RWPE2 (cell line): ENCODE measurements at places on chromosomes 1 and 21.

DNA sequence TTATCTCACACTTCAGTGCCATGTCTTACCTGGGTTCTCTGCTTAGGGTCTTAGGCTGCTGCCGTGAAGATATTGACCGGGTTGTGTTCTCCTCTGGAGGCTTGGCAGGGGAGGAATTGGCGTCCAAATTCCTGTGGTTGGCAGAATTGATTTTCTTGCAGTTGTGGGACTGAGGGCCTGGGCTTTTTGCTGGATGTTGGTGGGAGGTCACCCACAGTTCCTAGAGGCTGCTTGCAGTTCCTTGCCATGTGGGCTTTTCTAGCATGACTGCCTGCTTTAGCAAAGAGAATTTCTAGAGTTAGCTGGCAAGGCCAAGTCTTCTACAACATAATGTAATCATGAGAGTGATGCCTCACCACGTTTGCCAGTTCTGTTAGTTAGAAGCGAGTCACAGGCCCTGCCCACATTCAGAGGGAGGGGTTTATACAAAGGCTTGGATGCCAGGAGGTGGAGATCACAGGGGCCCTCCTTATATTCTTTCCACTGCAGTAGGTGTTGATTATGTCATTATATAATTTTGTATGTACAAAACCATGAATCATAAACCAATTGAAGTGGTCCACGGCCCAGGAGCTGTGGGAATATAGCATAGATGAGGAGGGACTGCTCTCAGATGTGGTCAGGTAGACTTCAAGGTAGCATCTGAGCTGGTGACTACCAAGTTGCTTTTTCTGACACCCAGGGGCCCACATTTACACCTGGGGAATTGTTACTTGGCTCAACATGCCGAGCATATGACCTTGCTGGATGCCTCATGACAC lies 6.6 kb downstream of the UBL4B start:
- DNase-seq, result no peak

DNA sequence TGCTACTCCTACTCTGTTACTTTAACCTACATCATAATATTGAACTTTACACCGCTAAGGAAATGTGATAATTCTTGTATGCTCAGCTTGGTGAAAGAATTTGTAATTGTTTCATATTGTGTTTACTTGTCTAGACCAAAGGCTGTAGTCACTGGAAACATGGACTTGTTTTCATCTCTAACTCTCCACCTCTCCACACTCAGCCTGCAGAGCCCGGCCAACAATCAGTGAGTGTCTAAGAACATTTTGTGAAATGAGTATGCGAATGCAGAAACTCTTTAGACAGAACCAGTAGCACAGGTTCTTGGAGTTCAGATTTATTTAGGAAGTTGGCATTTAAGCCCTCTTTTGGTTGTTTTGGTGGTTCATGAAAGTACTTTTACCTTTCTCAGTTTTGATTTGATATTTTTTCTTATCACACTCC lies 3.2 kb upstream of the RWDD3 start:
- DNase-seq, result no peak

DNA sequence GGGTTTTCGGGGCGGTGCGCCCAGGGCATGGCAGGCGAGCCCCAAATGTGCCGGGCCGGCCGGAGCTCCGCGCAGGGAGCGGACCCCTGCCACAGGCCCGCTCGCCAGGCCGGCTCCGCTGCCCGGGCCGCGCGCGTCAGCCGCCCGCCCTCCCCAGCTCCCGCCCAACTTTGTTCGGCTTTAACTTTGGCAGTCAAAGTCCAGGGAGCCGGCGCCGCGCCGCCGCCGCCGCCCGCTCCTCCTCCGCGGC lies 488 bp downstream of the SLC35D1 start:
- DNase-seq, result peak; percentile 29

DNA sequence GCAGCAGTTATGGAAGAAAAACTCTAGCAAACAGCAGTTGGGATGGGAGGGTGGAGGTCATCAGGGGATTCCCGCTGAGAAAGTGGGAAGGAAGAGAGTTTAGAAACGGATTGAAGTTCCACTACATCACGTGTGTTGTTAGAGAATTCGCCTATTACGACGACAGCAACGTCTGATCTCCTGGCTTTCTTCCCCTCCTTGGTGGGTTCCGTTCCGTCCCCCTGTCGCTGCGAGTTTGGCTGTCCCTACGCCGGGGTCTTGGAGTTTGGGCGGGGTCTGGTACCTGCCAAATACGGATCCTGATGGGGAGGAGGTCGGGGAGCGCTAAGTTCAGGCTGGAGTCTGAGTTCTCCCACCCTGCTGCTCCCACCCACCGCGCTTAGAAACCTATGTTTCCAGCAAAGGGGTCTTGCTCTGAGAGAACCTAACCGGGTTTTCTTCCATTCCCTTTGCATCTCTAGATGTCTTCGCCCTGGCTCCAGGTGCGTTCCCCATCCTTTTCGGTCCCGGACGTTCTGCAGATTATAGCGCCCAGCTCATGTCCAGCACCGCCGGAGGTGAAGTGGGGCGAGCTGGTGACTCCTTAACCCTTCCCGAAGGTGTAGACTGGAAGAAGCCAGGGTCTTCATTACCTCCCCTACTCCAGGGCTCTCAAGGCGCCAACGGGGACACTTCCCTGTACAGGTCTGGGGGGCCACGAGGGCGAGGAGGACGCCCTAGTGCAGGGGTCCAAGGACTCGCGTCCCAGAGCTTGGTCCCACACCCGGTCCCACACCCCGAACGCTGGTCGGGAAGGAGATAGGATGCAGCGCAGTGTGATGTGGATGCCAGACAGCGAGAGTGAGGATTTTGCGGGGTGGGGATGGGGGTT lies 641 bp upstream of the KCNK2 start:
- no peak for DNase-seq

DNA sequence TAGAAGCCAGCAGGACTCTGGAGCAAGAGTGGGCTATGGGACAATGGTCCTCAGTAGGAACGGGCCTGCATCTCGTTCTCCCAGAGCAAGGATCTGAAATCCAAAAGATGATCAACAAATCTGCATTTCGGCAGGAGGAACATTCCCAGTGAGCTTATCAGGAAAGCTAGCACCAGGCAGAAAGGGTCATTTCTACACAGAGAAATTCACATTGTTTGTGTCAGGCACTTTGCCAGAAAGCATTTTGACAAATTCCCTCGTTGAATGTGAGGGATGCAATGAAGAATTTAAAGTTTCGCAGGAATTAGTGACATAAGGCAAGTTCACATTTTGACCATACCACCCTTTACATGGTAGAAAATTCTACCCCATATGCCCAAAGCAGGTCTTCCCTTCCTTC lies 31.6 kb upstream of the ETS2 start:
- no peak for DNase-seq

GRCh38 chr1:65067491-65068201 lies 80.4 kb upstream of the AK4 start:
- no peak for DNase-seq

- no peak for DNase-seq
These were observed 187.1 kb downstream of the GREM2 start for GRCh38 chr1:240424740-240425464.

DNA sequence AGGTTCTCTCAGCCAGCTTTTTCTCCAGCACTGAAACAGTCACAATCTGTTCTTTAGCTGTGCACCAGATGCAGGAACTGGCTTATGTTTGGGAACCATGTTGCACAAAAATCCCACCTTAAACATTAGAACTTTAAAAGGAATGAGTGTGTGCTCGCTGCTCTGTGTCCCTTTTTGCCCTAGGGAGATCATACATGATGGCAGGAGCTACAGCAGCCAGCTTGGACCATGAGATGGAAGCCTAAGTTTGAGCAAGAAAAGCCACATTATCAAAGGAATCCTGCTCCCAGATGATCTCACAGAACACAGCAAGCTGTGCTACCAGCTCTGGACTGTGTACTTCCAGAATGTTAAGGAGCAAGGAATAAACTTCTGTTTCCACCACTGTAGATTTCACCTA lies 3.5 kb downstream of the ZBTB17 start:
- DNase-seq, result no peak

DNA sequence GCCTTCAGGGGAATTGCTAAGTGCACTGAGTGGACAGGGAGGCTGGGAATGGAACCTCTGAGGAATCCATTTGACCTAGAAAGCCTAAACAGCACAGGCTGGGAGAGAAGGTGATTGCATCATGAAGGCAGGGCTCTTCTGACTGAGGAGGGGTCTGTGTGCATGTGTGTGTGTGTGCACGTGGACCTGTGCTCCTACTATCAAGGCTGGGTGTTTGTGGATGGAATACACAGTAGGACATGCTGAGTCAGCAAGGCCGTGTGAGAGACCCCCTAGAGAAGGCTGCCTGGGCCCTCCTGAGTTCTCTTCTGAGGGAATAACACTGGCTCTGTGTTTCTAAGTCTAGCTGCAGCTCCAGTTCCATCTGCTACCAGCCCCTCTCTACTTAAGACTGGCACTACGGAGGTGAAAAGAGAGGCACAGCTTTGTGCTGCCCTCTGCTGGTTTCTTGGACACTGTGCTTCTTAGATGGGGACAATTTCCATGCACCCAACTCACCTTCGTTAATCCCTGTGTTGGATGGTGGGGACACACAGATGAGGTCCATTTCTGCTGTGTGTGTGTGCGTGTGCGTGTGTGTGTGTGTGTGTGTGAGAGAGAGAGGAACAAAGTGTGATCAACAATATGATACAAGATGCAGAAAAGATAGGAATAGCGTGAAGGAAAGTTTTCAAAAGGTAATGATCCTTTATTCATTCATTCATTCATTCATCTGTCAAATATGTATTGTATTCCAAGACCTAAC lies 6.2 kb upstream of the EFCAB14 start:
- no peak for DNase-seq
